Muscle of arm (tissue), 14 donors: ENCODE measurements at places on chromosomes 5 and 9. TPM values are rescaled to one million over a fixed set of nuclear protein-coding genes. Genes with fewer than 3 reads are reported as not detected.
A peak's percentile ranks its signal among the peaks of the same experiment; 100 is the strongest.

GRCh38 chr9:35918780-35919179, 9.5 kb downstream of the SPAAR start:
- DNase-seq = no peak

GRCh38 chr5:83400241-83400640, 71.3 kb upstream of the VCAN start:
- no peak for DNase-seq

GRCh38 chr5:109550077-109550476, 139.7 kb upstream of the MAN2A1 start:
- DNase-seq = no peak

GRCh38 chr5:172868924-172869591, 35.0 kb downstream of the ERGIC1 start:
- DNase-seq = peak; percentile 73

DNA sequence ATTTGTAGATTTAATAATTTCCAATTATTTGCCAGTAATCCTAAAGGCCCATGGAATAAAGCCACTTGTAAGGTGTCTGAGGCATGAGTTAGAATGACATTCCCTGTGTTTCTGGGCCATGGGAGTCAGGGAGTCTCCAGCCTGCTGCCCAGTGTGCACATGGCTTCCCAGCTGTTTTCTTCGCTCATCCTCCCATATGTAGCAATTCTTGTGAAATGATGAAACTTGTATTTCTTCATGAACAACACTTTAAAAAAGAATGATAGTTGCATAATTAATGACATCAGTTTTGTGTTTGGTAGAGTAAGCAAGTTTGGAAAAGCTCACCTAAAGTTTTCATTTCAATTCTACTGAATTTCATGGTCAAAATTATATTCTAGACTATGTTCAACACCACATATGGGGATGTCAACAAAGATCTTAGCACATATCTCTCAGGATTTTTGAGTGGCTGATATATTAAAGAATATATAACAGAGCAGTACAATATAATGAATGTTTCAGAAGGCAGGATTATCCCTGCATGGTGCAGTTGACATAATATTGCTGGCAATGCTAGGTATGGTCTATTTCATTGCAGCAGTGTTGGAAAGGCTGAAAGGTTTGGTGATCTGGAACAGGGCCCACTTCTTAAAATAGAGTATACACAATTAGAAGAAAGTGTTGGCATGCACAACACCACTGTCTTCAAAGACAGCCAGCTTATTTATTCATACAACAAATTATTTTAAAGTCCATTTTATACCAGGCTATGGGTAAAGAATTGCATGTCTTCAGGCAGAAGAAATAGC, 44.7 kb downstream of the GRIN3A start:
- no peak for DNase-seq

GRCh38 chr9:68493541-68493940, 47.1 kb downstream of the TMEM252 start:
- DNase-seq = no peak

DNA sequence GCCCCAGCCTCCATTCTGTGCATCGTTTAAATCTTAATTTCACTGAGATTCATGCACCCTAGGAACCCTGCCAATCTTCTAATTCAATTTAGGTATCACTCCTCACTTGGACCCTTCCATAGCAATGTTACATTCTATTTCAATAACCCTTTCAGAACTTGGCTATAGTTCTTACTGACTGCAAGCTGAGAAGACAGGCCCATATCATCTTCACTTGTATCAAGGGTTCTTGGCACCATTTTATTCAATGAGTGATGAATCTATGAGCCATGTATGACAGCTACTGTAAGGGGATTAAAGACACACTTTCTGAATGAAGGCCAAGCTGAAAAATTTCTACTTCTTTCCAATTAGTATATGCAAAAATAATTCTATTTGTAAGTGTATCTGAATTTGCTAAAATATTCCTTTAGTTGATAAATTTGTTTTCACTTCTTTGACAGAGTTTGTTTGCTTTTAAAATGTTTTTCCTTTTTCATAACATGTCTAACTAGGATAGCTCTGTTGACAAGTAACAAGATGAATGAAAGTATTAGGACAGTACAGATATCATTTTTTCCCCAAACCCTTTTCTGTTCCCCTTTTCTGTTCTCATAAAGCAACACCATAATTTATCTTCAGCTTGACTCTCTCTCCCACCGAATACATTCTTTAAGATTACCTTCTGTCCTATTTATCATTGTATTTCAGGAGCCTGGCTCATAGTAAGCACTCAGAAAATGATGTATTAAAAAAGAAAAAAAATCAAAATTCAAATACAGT, 9.6 kb downstream of the ITGA2 start:
- DNase-seq = no peak

- no peak for DNase-seq
Observed at GRCh38 chr5:16455668-16456067, 9.9 kb downstream of the ZNF622 start.

DNA sequence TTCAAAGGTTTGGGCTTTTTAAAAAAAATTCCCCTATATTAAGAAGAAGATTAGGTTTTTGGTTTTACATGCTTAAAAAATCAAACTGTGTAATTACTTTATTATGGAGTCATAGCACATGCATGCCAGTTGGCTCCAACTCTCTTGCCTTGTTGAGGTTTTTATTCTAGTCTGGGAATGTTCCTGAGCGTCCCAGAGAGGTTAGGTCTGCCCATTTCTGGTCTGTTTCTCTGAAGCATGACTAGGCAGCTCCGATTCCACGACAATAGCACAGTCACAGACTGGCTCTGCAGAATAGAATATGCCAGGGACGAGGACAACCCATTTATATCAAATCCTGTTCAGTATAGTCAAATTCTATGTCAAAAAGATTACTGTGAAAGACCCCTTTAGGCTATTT, 217.0 kb downstream of the PCSK5 start:
- DNase-seq = peak; percentile 60

DNA sequence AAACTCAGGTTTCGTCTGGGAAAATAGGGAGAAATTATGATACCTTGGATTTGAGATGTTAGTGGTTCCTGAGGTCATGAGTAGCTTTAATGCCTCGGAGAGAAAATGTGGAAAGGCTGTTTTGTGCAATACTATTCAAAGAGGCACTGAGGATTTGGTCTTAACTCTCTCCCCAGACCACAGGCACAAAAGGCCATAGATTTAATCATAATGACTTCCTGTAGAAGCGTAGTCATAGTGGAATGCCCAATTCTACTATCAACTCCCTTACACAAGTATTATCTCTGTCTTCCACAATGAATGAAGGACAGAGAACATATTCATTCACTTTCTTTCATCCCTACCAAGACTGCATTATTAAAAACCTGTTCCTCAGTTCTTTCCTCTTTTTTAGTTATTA, 153.0 kb upstream of the FTMT start:
- DNase-seq = no peak

DNA sequence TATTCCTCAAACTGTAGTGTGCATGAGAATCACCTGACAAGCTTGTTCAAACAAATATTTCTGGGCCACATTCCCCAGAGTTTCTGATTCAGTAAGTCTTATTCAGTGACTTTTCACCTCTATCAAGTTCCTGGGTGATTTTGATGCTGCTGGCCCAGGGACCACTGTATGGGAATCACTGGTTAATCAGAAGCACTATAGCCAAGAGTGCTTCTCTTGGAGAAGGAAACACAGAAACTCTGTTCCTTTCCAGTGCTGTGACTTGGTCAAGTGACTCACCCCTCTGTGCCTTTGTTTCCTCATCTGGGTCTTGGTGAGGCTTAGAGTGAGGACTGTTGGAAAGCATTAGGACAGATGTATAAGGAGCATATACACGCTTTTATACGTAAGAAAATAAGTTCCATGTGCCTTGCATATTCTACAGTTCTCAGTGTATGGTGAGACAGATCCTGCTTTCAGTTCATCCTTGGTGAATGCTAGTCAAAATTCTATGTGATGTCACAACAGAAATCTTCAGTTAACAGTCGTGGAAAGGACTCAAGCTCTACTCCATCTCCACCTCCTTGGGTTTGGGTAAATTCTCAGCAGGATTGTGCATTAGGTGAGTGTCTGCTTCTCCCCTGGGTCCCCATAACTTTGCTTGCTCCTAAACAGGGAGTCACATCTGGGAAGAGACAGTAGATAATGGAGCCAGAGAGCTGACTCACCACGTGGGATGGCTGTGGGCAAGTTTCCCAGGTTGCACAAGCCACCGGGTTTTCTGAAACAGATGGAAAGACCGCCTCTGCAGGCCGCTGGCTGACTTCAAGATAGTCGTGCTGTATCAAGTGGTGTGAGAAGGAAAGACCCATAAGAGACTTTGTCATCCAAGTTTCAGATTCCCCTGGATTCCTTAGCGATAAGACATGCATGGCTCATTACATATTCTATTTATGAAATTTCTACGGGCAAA, 117.0 kb downstream of the NXNL2 start:
- peak; percentile 94 for DNase-seq

DNA sequence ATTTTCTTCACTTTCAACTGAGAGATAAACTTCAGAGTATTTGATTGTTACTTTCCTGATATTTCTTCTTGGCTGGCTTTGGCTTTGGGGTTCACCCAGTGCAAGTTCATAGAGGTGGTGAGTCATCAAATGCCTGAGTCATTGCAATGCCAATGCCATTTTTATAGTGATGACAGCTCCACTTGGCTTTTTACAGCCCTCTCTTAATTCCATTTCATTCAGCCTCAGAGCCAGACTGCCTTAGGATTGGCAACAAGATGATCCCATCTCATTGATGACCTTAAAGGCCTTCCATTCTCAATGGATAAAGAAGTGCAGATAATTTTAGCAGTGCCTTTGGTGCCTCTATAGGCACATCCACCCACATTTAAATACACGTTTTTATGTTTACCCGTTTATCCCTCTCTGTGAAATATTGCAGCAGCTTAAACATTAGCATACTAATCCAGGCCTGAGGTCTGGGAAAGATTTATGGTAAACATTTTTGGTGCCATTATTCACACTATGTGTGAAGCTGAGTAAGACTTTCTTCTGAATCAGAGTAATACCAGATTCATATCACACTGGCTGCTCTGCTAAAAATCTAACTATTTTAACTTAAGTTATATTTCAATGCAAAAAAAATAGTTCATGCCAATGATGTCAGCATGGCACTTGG, 88.9 kb upstream of the TYRP1 start:
- no peak for DNase-seq

DNA sequence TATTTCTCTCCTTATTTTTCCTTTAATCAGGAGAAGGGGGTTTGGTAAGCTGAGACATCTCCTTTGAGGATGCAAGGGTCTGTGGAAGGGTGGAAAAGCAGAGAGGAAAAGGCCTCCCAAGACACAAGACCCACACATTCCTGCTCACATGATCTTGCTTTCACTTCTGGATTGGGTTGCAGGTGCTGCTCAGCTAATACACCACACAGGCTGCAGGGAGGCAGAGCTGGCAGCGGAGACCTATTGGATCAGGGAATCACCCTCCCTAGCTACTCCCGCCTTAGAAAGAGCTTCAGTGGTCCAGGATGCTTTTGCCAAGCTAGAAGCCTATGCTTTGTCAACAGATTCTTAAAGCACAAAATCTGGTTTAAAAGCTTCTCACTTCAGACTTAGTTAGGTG, 87.6 kb upstream of the IL33 start:
- no peak for DNase-seq

GRCh38 chr9:132451276-132451675, 41.3 kb downstream of the CFAP77 start:
- DNase-seq = no peak

The FAM78A gene
- 31.7 TPM for polyA plus RNA-seq

The TRIP13 gene
- 8.9 TPM for polyA plus RNA-seq

The SLCO6A1 gene
- polyA plus RNA-seq = 0.49 TPM

The LCN2 gene
- 0.75 TPM for polyA plus RNA-seq

The RNF208 gene
- polyA plus RNA-seq = not detected
